Glomerular endothelial cell (primary cell): ENCODE measurements at places on chromosomes 12 and 14. TPM values are rescaled to one million over a fixed set of nuclear protein-coding genes. Genes with fewer than 3 reads are reported as not detected.

SPIC gene
- total RNA-seq, result not detected in 2 replicates

C12orf54 gene
- not detected in 2 replicates for total RNA-seq

PARP2 gene
- 9.9 and 12.3 TPM in 2 replicates for total RNA-seq

PIGH gene
- 11.3 and 16.5 TPM in 2 replicates for total RNA-seq

KRT73 gene
- not detected in 2 replicates for total RNA-seq

BICDL1 gene
- 0.70 TPM in 1 of 2 replicates, not detected in the other for total RNA-seq

CD4 gene
- not detected in 2 replicates for total RNA-seq

FAM186B gene
- 0.05 and 0.12 TPM in 2 replicates for total RNA-seq

ARHGEF40 gene
- total RNA-seq, result 20.4 and 22.0 TPM in 2 replicates
